ENCODE measurements at places on chromosomes 1 and 21.

DNA sequence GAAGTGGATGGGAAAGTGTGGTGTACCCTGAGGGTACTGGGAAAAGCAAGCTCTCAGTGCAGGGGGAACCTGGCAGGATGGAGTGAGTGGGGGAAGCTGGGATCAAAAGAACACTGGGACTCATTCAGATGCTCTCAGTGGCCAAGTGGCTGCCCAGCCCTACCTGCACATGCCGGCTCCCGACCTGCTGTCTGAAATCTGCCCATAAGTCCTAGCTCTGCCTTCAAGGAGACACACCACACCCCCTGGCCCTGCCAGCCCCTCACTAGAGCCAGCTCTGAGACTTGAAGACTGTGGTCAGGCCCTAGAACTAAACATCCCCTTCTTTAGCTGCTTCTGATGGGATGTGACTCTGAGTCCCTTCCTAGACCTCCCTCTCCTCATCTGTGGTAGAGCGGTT lies 2.2 kb downstream of the TMEM54 start:
- DNase-seq: no peak

DNA sequence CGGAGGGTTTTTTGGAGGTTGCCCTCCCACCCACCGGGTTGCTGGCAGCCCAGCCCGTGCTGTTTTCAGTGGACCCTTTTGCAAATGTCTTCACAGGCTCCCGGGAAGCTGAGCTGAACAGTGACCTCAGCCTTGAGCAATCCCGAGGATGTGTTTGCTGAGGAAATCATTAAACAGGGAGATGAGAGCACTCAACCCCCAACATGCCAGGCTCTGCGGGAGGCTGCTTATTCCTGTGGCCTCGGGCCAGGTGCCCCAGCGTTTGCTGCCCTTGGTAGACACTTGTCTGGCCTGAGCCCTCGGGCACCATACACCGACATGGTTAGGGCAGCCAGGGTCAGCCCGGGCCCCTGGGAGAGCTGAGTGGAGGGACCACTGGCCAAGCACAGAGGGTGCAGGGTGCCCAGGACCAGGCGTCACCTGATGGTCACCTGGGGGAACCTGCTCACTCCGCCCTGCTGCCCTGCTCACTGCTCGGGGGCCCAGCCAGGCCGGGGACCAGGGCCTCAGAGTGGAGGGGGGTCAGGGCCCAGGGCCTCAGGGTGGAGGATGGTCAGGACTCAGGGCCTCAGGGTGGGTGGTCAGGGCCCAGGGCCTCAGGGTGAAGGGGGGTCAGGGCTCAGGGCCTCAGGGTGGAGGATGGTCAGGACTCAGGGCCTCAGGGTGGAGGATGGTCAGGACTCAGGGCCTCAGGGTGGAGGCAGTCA lies 42.5 kb upstream of the POFUT2 start:
- no peak for DNase-seq

GRCh38 chr1:106173101-106173500 lies 883.4 kb upstream of the PRMT6 start:
- DNase-seq: no peak

GRCh38 chr1:156858555-156858956 lies 361 bp downstream of the INSRR start:
- DNase-seq: no peak

GRCh38 chr1:178713259-178713658 lies 11.8 kb upstream of the RALGPS2 start:
- no peak for DNase-seq

DNA sequence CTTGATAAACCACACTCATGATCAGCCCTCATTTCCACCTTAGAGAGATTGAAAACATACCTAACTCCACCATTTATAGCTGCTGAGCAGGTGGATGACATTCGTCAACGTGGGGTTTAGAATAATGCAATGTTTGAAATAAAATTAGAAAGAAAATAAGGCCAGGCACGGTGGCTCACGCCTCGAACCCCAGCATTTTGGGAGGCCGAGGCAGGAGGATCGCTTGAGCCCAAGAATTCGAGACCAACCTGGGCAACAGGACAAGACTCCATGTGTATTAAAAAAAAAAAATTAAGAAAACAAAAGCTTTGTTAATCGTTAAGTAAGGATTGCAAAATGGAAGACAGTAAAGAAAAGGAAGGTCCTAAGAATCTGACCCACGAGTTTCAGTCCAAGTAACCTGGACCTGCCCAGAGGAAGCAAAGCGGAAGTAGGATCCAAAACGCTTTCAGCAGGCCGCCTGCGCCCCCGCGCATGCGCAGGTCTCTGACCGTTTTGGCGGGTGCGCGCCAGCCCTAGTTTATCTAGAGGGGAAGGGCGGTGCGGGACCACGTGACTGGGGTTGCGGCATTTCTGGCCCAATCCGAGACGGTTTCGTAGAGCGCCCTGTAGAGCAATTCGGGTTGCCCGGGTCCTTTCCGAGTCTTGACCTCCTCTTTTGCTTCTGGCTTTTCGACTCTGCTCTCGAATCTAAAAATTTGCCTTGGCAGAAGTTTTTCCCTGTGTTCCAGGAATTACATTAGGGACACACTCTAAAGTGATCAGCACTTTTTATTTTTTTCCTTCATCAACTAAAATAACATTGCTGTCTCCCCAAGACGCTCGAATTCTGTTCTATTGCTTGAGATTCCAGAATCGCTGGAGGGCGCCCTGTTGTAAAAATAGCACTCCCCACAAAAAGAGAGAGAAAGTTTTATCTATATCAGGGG lies 22.5 kb downstream of the ANP32E start:
- peak; percentile 95 for DNase-seq

- no peak for DNase-seq
Observed at GRCh38 chr21:29638761-29639327, 301.0 kb downstream of the GRIK1 start.
